ENCODE measurements at places on chromosomes 4 and X. TPM values are rescaled to one million over a fixed set of nuclear protein-coding genes. Genes with fewer than 3 reads are reported as not detected.

The OSTC gene
- polyA plus RNA-seq: 33.8 TPM

The SMIM43 gene
- not detected for polyA plus RNA-seq

The COX7B2 gene
- polyA plus RNA-seq: not detected

The NSG1 gene
- polyA plus RNA-seq: not detected

The MAP7D3 gene
- 4.2 TPM for polyA plus RNA-seq

The MID2 gene
- polyA plus RNA-seq: 0.35 TPM

The RAB41 gene
- not detected for polyA plus RNA-seq

The NAP1L3 gene
- polyA plus RNA-seq: 0.06 TPM

The ADAM29 gene
- polyA plus RNA-seq: not detected

The CFAP97 gene
- polyA plus RNA-seq: 9.3 TPM

The CLCN5 gene
- 0.52 TPM for polyA plus RNA-seq

The SPANXC gene
- not detected for polyA plus RNA-seq

The DDIT4L gene
- polyA plus RNA-seq: not detected

The GPRASP3 gene
- 0.20 TPM for polyA plus RNA-seq

The ZNF141 gene
- 9.1 TPM for polyA plus RNA-seq

The CHRDL1 gene
- polyA plus RNA-seq: not detected

The CT45A5 gene
- polyA plus RNA-seq: not detected

The MGAT4D gene
- polyA plus RNA-seq: not detected

The GLRB gene
- not detected for polyA plus RNA-seq

The HSPA4L gene
- not detected for polyA plus RNA-seq

The RIBC1 gene
- 0.91 TPM for polyA plus RNA-seq

The NMU gene
- polyA plus RNA-seq: not detected

The VEGFC gene
- polyA plus RNA-seq: not detected

The BEND2 gene
- not detected for polyA plus RNA-seq

All from B cell (primary cell).